ENCODE measurements at places on chromosomes 2 and 18.

DNA sequence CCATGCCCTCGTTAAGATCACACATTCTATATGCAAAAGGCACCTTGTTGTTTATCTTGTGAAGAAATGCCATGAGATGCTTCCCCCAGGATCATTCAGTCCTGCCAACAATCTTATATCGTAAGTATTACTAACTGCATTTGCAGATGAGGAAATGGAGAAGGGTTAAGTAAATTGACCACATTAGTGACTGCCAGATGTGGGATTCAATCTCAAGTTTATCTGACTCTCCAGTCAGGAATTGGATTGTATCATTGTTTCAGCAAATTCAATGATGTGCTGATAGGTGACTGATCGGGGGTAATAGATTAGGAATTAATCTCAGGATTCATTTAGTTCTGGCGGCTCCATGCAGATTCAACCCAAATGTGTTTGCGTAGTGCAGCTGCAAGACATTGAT, 106.2 kb downstream of the CNTNAP5 start:
- DNase-seq: no peak

DNA sequence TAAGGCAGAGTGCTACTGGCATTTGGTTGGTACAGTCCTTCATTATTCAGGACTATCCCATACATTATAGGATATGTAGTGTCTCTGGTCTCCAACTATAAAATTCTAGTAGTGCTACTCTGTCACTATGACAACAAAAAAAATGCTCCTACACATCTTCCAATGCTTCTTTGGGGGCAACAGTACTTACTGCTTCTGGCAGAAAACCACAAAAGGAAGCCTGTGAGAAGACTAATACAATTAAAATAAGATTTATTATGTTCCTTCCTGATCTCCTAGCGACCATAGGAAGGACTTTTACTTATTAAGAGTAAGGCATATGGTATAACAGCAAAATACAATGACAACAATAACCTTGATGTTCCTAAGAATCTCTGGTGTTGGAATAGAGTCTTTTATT, 48.4 kb upstream of the CPO start:
- DNase-seq: no peak

DNA sequence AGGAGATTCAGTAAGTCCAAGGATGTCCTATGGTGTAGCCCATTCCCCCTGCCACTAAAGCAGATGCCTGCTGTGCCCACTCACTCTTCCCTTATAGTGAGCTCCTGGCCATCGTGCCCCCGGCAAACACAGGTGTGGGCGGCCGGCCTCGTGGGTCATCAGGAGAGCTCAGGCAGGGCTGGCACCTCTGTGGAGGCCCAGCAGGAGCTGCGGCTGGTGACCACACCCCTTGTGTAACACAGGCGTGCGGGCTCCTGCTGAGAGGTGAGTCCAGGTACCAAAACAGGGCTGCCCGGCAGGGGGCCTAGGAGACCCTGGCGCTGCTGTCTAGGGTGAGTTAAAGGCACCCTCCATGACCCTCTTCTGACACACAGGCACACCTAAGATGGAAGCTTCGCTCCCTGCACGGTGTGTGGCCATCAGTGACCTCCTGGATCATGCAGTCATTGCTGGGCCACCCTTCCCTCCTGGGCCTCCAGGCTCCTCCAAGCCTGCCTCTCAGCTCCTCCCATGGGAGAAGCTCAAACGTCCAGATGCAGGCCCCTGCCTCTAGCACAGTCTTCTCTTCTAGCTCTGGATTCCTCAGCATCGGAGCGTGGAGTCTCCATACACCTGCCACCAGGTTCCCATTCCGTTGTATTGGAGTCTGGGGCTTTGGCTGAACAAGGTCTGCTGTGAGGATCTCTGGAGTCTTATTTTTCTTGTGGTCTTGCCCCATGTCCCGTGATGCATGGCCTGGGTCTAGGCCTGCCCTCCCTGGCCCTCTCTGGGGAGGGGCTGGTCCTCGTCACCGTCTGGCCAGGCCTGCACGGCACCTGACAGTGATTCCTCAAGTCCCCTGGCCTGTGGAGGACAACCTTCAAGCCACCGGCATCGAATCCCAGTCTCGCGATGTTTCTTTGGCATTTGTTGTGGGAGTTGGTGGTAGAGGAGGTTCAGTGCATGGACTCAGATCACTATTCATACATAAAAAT, 246.9 kb downstream of the ACKR3 start:
- DNase-seq: no peak

DNA sequence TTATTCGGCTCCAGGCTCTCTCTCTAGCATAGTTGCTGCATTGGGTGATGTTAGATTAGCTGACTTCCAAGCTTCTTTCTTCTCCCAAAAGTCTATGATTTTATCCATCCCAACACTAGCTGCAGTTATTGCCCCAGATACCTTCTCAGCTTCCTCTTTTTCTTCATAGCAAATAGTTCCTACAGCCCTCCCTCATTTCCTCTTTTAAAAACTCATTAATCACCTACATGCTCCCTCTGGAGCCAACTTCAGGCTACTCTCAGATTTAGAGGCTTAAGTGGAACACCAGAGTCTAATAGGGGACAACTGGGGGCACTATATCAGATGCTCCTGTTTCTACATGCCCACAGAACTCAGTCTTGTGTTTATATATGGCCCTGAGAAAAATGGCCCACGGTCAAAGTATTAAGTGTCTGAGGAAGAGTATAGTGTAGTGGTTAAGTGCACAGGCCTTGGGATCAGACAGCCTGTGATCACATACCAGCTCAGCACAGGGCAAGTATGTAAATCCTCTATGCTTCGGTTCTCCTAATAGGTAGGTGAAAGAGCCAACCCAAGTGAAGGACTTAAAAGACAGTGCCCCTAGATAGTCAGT, 241.9 kb upstream of the SLC14A2 start:
- DNase-seq: no peak

DNA sequence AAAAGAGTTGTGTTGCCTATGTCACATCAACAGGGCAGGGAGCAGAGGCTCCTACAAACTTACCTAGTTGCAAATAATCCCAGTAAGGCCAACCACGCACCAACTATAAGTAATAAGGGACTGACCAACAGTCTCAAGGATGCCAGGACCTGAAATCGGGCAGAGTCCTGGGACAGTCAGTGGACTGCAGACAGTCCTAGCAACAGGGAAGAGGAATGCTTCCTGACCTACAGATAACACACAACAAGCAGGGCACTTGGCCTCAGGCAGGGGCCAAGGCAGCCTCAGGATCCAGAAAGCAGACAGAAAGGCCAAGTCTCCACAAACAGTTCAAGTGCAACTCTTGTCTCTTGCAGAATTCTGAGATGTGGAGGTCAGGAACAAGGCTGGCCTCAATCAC, 56.2 kb downstream of the GALNT14 start:
- no peak for DNase-seq

DNA sequence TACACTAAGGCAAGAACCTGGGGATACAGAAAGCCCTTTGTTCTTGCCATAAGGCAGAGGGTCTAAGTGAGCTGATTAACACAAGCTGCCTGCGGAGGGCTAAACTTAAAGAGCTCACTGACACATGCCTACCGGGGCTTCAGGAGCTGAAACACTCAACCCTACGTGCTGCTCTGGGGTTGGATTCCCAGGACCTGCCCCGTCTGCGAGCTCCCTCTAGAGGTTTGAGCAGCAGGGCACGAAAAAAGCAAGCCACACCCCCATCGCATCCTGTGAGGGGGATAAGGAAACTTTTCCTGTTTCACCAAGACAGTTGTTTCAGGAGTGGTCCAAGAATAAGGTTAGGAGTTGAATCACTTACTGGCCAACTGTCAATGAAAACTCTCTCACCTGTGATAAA, 562.1 kb downstream of the TMX3 start:
- no peak for DNase-seq
